ENCODE measurements at places on chromosomes 13 and 19.

DNA sequence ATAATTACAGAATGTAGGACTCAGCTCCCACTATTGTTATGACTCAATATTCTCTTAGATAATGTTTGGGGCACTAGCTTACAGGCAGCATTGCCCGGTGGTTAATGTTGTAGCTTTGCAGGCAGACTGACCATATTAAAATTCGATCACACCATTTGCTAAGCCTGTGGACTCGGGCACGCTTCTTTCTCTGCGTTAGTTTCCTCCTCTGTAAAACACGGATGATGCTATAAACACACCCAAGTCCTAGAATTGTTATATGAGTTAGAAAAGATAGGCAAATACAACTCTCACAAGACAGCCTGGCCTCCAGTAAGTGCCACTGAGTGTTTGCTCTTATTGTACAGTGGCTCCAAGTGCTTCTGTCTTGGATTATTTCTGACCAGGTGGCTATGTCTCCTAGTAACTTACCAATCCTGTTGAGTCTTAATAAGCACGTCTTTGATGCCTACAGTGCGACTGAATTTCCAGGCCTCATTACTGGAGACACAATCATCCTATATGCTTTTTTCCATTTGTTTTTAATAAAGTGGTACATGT lies 50.0 kb upstream of the ALOX5AP start:
- DNase-seq = no peak

DNA sequence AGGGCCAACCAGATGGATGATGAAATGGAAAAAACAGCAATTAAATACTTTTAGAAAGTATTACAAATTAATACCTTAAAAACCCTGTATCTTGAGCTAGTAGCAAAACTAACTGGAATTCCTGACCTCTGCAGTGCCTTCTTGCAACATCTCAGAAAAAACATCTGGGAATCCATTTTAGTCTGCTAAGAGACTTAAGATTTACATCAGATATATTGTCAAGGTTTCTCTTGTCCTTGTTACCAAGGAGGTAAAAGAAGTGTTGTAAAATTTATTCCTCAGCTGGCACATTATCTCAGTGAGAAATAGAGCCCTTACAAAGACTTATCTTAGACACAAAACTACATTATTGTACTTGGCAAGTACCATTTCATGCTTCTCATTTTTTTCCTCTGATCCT lies 18.5 kb downstream of the KCNRG start:
- DNase-seq = no peak

GRCh38 chr19:58274771-58275201 lies 4.0 kb upstream of the ZNF8 start:
- no peak for DNase-seq

GRCh38 chr19:18501832-18502231 lies 20.0 kb downstream of the ELL start:
- DNase-seq = no peak

- DNase-seq = no peak
Measured at GRCh38 chr19:2850256-2850925, 9.1 kb downstream of the ZNF555 start.

- DNase-seq = no peak
Measured at GRCh38 chr19:43618921-43619261, 538 bp downstream of the ZNF428 start.

DNA sequence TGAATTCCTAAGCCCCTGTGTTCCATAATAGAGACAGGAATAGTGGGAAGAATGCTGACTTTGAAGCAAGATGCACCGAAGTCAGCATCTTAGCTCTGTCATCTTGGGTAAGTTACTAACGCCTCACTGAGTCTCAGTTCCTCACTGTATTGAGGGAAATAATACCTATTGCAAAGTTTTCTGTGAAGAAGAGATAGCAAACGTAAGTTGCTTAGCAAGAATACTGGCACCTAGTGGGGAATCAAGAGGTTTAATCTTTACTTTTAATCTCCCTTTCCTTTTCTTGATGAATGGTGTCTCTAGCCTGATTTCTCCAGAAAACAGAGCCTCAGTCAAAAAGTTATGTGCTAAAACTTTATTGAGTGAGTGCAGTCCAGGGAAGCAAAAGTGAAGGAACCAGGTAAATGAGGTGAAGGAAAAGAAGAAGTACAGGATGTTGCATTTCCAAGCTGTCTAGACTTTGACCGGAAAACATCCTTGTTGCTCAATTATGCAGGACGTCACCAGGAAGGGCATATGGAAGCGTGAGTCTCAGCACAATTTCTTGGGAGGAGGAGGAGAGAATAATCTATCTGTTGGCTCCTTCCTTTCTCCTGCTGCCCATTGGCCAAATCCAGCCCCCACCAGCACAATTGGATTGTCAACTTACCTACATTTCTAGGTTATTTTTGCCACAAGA lies 210.0 kb downstream of the B3GLCT start:
- DNase-seq = no peak

- DNase-seq = no peak
Measured at GRCh38 chr19:41708481-41708880, at the start of gene CEACAM5. Gene CEACAM5 (plus strand): TSS chr19:41708626. CDS start chr19:41708732, 106 bp downstream.

DNA sequence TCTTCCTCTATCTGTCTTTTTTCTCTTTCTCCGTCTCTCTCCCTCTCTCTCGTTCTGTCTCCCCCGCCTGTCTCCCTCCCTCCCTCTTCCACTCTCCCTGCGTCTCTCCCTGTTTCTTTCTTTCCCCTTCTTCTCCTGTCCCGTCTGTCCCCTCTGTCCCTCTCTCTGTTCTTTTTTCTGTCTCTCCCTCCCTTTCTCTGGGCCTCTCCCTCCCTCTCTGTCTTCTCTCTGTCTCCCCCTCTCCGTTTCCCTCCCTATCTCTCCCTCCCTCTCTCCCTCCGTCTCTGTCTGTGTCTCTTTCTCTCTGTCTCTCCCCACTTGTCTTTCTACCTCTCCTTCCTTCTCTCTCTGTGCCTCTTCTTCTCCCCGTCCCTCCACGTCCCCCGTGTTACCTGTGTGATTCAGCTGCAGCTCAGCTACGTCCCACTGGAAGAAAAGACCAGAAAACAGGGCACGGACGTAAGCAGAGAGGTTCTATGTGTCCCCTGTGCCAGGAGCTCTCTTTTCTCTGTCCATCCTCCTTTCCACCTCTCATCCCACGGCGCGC lies 1.2 kb downstream of the CD70 start:
- no peak for DNase-seq

GRCh38 chr13:101303521-101303920 lies 112.8 kb downstream of the NALCN start:
- no peak for DNase-seq

GRCh38 chr13:75537401-75538365 lies at the start of gene COMMD6:
Gene COMMD6 (minus strand): TSS chr13:75537841. CDS start chr13:75537805, 36 bp downstream.
- peak; percentile 70 for DNase-seq

DNA sequence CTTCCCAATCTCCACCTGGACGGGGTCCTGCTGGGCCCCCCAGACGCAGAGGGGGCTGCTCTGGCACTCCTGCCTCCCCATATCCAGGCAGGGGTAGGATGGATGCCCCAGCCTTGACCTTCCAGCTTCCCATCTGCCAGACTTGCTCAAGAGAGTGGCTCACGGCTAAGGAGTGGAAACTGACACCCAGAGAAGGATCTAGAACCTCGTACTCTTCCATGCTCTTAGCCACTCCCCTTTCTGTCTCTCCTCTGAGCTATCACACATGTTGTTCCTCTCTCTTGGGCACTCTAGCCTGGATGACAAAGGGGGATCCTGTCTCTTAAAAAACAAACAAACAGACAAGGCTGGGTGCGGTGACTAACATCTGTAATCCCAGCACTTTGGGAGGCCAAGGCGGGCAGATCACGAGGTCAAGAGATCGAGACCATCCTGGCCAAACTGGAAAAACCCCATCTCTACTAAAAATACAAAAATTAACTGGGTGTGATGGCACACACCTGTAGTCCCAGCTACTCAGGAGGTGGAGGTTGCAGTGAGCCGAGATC lies 12.2 kb upstream of the FUT5 start:
- DNase-seq = no peak

DNA sequence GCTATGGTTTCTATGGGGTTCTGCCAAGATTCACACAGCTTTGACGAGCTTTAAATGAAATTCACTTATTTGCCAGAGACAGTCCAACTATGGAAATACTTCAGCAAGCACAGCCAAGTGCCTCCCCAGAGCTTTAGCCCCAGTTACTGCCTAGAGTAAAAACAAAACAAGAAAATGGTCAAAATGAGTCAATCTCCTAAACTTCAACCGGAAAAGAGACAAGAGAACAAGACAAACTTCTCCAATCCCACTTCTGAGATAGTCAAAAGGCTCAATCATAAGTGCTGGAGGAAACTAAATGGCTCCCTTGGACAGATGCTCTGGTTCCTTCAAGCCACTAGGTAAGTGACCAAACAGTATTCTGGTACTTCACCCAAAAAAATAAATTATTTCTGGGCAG lies 65.8 kb downstream of the KATNAL1 start:
- no peak for DNase-seq

DNA sequence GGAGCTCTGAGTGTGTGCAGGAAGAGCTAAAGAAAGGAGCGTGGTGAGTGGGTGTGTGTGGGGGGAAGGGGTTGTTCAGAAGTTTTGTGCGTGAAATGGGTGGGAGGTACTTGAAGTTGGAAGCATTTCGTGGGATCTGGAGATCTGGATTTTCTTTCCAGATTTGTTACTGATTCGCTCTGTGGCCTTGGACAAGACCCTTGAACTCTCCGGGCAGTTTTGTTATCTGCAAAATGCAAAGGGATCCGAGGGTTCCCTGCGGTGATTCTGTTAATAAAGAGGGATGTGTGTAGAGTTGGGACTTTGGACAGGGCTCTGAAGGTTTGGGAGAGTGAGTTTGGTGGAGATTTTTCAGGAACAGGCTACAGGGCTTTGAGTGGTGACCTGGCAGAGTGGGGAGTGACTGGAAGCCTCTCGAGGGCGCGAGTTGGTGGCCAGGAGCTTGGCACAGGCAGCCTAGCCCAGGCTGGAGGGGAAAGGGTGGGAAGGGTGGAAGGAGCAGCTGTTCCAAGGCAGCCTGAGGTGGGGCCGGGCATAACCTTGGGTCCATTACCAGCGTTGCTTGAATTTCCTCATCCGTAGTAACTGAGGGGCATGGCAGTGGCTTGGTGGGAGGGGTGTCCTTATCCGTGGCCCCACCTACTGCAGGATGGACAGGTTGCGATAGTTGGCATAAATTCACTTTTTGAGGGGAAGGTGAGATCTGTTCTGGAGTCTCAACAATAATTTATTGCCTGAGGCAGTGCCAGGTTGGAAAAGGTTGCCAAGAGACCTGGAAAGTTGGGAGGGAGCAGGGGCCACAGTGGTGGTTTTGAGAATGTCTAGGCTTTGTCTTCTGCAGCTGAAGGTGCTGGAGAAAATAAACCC lies 2.1 kb downstream of the ACTN4 start:
- DNase-seq = no peak

GRCh38 chr13:20702530-20702914 lies 977 bp upstream of the IL17D start:
- no peak for DNase-seq

- DNase-seq = no peak
Measured at GRCh38 chr19:7643031-7643415, 6.1 kb downstream of the STXBP2 start.

DNA sequence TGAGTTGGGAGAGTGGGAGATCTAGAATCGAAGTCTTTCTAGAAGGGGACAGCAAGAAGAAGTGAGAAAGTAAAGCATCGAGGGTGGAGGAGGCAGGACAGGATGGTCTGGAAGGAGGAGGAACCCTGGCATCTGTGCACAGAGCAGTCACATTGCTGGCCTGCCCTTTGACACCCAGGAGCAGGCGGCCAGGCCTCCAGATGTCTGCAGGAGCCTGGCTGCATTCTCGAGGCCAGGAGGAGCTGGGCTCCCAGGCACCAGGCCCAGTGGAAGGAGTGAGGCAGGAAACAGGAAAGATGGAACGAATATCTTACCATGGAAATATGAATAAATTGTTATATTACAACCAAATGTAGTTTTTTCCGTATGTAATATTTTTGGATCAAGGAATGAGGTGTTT lies 27.7 kb upstream of the ARGLU1 start:
- no peak for DNase-seq

DNA sequence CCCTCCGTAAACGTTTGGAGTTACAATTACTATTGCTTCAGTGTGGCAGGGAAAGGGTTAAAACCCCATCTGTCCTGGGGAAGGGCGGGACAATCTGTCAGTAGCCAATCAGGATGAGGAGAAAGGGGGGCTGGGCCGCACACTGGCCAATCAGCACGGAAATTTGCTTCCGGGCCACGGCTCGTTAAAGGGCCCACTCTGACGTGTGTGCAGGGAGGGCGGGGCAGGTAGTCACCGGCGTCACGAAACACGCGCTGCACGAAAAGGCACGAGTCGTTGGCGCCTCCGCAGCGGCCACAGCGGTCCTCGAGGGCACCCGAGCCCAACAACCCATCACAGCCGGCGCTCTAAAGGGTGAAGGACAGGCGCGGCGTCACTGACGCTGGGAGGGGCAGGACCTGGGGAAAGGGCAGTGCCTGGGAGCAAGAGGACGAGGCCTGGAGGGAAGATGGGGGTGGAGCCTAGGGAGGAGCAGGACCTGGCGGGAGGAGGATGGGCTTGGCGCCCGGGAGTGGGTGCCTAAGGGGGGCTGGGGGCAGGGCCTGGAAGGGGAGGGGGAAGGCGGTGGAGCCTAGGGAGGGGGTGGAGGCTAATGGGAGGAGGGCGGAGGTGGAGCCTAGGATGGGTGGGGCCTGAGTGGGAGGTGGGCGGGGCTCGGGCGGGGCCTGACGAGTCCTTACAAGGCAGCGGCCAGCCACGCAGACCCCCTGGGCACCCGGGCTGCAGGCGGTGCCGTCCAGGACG lies 4.9 kb downstream of the ADAMTSL5 start:
- DNase-seq = peak; percentile 88

DNA sequence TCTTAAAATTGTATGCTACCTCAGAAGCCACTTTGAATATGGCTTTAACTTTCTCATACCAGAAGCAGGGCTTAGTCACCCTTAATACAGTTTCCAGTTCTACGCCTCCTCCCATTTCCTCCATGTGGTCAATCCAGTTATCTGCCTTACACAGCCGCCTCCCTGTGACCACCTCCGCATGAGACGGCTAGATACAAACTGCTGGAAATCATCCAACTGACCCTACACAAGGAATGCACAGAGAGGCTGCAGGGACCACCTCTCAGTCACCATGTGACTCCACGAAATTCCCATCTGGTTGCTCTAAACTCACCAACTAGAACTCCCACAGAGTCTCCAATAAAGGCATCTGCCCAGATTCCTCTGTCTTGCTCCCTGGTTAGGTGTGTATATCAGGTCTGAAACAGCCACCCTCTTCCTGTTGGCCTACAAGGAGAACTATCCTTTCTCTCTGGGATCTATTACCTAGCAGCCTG lies 6.8 kb downstream of the ZNF564 start:
- DNase-seq = no peak

DNA sequence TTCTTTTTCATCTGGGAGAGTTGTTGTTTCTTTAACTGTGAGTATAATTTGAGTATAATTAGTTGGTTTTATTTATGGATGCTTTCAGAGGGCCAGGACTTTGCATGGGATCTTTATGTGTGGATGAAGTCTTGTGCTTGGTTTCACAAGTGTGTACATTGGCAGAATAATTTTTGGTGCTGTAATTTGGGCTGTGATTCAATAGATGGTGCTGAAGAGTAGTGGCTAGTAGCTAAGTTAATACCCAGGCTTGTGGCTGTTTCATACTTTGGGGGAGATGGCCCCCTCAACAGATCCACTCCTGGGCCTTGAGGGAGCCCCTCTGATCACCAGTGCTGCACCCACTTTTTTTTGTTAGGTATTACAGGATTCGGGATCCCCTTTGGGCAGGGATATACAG lies 1142.4 kb downstream of the SLITRK1 start:
- no peak for DNase-seq

Data from NCI-H460 (cell line).